CD4-positive, alpha-beta T cell treated with Interleukin-17A for 1 hour (primary cell): ENCODE measurements at places on chromosomes 11 and 22.

GRCh38 chr11:128840783-128841182 is 26.3 kb downstream of the KCNJ1 start:
- DNase-seq = no peak

DNA sequence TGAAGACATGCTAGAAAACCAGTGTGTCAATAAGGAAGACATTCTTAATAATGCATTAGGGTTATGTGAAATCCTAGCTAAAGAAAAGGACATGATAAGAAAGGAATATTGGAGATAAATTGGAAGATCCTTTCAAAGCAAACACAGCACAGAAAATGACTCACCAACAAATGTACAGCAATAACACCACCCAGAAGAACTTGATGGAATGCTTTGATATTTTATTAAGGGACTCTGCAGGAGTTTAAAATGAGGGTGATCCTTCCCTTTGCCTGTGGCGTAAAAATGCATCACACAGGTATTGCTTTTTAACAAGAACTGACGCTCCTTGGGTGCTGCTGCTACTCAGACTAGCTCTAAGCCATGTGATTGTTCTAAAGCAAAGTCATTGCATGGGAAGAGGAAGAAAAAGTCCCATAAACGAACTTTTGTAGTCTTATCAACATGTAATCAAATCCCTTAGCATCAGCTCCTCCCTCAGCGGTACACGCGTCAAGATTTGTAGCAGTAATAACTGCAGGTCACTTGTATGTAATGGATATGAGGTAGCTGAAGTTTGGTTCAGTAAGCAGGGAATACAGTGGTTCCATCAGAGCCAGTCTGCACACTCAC is 48.4 kb upstream of the EED start:
- no peak for DNase-seq

GRCh38 chr11:61279934-61280659 is 15.0 kb downstream of the VWCE start:
- no peak for DNase-seq

- no peak for DNase-seq
Measured at GRCh38 chr22:18063306-18063705, 14.5 kb upstream of the PEX26 start.

DNA sequence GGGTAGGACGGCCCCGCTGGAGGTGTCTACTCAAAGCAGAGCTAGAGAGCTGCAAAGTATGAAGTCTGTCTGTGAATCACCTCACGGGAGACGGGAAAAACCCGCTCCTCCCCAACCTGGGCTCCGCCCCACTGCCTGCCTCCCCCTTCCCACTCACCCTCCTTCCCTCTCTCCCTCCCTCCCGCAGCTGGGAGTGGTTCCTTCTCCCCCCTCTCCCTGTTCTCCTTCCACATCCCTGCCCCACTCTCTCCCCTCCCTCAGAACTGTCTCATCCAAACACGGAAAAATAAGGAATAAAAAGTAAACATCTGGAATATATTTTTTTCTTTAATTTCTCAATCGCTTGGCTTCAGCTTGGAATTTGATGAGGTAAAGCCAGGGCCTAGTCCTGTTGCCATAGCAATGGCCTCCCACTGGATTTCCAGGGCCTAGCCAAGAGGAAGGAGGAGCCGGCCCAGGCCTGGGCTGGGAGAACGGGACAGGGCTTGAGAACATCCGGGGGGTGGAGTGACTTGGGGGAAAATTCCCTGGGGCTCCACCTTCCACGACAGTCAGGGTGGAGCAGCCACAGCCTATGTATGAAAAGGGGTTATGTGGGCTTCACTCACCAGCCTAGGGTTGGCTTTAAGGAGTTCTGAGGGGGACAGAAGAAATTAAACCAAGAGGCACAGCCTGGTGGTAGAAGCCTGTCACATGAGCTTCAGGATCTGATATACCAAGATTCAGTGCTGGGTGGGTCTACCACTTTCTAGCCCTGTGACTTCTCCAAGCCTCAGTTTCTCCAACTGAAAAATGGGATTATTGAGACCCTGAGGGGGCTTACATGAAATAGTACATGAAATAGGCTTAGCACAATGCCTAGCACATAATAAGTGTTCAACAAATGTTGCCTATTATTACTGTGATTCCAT is 2.2 kb downstream of the TNKS1BP1 start:
- no peak for DNase-seq

- no peak for DNase-seq
Measured at GRCh38 chr22:28819253-28820096, 19.1 kb upstream of the XBP1 start.

DNA sequence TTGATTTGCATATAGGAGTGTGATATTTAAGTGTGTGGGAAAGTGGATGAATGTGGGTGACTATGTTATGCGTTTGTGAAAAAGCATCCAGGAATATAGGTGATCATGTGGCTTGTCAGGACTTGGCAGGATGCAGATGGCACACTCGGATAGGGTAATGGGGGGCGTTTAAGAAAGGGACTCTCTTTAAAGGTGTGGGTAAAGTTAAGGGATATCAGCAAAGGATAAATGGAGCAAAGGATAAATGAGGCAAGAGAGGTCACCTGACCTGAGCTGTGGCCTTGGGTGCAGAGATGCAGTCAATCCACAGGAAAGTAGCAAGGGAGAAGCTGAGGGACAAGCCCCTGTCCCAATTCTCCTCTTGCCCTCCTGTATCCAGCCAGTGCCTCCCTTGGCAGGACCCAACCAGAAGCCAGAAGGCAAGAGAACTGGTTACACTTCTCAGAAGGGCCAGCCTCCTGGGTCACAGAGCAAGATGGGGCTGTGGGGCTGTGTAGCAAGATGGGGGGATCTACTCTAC is 47.5 kb upstream of the GRAMD1B start:
- DNase-seq = no peak

- DNase-seq = no peak
Measured at GRCh38 chr11:65842144-65842543, 8.4 kb downstream of the SNX32 start.

DNA sequence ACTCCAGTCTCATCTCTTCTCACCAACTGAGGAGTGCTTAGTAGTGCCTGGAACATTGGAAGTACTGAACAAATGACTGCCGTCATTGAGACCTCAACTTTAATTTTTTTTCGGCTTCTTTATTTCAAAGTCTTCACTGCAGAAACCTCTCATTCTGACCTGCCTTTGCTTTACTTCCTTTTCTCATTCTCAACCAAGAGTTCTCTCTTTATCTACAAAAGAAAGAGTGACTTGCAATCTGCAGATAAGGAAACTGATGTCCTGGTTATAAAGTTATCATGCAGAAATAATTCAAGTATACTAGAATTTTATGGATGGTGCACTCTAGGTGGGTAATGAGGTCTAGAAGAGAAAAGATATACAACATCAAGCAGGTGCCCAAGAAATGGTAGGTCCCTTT is 1.2 kb upstream of the EED start:
- DNase-seq = no peak

- no peak for DNase-seq
Measured at GRCh38 chr11:93743291-93743690, 1.8 kb downstream of the C11orf54 start.

- no peak for DNase-seq
Measured at GRCh38 chr11:101032991-101033390, 96.6 kb downstream of the PGR start.

GRCh38 chr22:25569983-25570382 is 5.5 kb downstream of the GRK3 start:
- DNase-seq = no peak

GRCh38 chr22:50657925-50658324 is 14.7 kb upstream of the SHANK3 start:
- DNase-seq = no peak

GRCh38 chr11:119571311-119571710 is 148.3 kb upstream of the THY1 start:
- DNase-seq = no peak

- no peak for DNase-seq
Measured at GRCh38 chr22:24498824-24499223, 3.7 kb downstream of the UPB1 start.

DNA sequence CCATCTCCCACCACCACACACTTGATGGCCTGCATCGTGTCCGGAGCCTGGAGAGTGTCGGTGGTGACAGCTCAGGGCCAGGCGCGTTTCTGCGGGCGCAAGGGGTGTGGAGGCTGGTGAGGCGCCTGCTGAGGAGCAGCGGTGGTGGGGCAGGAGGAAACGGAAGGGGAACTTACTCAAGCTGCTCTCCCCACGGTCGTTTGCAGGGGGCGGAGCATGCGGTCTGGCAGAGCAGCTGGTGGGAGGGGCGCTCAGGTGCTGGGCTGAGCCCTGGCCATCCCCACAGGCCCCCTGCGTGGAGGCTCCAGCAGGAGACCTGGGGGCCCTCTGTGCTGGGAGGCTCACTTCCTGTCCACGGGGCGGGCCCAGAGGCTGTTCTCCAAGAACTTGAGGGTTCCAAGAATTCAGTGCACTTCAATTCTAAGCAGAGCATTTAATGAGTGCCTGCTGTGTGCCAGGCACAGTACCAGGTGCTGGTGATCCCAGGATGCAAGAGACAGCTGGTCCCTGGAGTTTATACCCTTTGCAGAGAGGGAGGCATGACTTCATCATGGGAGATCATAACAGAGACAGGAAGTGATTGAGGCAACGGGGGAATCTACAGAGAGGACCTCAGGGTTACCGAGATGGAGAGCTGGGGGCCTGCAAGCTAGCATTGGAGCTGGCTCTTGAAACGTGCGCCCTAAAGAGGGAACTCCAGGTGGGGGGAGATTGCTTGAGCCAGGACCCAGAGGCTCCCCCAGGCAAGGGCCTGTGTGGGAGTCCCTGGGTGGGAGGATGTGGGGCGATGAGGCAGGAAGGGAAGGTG is at the start of gene RAC2:
RAC2 (minus strand) TSS at position 156 of the 808 bp plus-strand sequence; CDS start at position 35, 121 bp downstream.
- peak; percentile 90 for DNase-seq

DNA sequence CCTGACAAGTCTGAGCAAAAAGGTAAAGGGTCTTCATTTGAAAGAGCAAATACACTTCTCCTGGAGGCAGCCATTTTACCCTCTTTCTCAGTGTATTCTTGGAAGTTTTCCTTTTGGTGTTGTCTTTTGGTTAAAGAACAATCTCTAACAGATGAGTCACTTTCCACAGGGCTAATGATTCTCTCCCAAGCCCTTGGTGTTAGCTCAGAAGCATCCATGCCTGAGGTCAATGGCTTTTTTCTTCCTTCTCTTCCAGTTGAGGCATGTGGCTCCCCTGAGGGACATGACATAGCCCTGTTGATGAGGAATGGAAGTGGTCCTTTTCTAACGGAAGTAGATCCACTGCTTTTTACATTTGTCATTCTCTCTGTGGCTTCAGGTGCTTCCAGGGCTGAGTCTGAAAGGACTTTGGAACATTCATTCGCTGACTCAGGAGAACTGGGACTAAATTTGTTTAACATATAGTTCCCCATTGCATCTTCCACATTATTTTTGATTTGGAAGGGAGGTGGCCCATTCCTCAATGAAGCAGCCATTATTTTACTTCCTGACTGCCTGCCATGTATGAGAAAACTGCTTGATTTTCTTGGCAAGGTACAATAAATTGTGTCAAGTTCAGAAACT is 13.8 kb upstream of the POGLUT3 start:
- no peak for DNase-seq

- peak; percentile 12 for DNase-seq
Measured at GRCh38 chr11:3022300-3022967, 30.3 kb upstream of the NAP1L4 start.

DNA sequence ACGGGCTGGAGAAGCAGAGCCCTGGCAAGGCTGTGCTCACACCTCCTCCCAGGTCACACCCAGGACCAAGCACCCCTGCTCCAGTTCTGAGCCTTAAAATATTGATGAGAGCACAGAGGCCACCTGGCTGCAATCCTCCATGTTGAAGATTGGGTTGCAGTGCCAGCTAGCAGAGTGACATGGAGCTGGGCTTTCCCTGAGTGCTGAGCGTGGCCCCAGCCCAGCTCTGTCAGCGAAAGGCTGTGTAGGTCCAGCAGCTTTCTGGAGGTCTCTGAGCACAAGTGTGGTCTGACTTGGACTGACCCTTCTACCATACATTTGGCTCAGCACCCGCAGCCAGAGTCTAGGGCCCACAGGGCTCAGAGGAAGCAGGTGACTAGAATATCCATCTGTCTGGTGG is 4.0 kb upstream of the CHKA start:
- no peak for DNase-seq

DNA sequence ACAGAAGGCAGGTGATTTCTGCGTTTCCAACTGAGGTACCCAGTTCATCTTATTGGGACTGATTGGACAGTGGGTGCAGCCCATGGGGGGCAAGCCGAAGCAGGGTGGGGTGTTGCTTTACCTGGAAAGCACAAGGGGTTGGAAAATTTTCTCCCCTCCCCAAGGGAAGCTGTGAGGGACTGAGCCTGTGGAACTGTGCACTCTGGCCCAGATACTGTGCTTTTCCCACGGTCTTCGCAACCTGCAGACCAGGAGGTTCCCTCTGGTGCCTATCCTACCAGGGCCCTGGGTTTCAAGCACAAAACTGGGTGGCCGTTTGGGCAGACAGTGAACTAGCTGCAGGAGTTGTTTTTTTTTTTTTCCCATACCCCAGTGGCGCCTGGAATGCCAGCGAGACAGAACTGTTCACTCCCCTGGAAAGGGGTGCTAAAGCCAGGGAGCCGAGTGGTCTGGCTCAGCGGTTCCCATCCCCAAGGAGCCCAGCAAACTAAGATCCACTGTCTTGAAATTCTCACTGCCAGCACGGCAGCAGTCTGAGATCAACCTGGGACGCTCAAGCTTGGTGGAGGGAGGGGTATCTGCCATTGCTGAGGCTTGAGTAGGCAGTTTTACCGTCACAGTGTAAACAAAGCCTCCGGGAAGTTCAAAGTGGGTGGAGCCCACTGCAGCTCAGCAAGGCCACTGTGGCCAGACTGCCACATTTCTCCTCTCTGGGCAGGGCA is 97.2 kb downstream of the JRKL start:
- no peak for DNase-seq

GRCh38 chr22:34841331-34841771 is 224.6 kb upstream of the ISX start:
- DNase-seq = no peak

GRCh38 chr22:38016182-38017151 is 32.1 kb upstream of the SOX10 start:
- no peak for DNase-seq

DNA sequence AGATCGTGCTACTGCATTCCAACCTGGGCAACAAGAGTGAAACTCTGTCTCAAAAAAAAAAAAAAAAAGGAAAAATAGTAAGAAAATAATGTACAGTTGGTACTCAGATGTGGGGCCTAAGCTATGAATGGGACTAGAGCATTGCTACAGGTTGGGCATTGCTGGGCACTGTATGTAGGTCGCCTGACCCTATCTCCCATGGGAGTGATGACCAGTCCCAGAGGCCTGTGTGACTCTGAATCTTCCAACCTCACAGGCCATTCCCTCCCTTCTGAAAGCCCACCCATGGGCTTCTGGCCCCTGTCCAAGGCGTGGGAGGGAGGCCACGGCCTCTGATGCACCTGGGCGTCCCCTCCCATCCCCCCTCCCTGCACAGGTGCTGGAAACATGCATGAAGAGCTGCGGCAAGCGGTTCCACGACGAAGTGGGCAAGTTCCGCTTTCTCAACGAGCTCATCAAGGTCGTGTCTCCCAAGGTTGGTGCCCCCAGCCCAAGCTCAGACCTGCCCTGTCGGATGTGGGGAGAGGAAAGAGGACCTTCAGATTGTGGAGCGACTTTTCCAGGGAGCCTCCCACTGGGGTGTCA is 9.5 kb downstream of the GGA1 start:
- DNase-seq = no peak

GRCh38 chr11:124953753-124954589 is at the start of gene CCDC15:
CCDC15 (plus strand) TSS chr11:124954202; CDS start chr11:124954733, 531 bp downstream.
- DNase-seq = peak; percentile 95
